Fibroblast of gingiva (primary cell): ENCODE measurements at places on chromosomes 13 and 19.

DNA sequence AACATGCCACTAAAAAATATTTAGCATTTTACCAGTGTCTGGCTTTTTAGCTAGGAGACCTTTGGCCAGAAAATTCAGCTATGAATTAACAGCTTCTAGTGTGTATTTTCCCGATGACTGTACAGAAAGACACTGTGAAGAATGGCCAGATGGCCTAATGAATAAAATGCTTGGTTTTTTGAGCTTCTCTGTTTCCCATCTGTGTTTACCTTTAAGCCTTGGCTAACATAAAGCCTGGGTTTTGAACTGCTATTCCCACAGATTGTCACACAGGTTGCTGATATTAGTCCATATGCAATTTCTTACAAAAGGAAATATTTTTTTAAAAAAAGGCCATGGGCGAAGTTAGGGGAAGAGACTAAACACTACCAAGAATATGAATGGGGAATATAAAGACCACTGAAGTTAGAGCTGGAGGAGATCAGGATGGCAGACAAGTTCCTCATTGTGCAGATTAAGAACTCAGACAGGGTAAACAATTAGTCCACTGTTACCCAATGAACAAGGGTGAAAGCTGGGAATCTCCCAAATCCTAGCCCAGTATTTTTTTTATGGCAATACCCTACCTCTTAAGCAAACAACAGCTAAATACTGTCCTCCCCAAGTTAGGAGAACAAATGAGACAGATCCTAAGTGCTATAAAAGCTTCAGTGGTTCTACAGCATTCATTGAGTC is 95.1 kb downstream of the DCT start:
- no peak for DNase-seq

DNA sequence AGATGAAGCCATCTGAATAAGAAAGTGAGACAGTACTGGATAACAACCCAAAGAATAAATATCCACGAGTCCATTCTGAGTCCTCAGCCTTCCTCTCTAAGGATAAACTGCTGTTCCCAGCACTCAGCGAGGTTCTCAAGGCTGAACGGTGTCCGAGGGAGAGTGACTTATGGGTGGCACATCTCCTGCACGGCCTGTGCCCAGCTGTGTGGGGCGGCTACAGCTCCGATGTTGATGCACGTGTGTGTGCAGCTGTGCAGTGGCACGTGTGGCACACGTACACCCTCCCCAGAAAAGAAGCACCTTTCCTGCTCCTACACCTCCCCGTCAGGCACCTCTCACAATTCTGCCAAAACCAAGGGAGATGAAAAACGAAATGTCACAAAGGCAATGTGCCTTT is 45.0 kb downstream of the RAB20 start:
- no peak for DNase-seq

DNA sequence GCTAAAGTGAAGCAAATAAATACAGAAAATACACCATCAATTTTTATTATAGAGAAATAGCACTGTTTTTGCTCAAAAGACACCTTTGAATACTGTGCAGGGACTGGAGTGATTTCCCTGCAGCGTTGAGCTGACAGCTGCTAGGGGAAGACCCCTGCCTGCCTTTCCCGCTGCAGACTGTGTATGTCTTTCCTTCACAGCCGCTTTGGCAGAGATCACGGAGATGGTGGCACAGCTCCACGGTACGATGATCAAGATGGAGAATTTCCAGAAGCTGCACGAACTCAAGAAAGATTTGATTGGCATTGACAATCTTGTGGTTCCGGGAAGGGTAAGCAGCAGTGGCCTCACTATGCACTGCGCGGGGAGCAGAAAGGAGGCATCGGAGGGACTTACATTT is 141.5 kb downstream of the STK24 start:
- no peak for DNase-seq

- no peak for DNase-seq
These were observed 92.7 kb downstream of the TSHZ3 start for GRCh38 chr19:31256593-31256960.

DNA sequence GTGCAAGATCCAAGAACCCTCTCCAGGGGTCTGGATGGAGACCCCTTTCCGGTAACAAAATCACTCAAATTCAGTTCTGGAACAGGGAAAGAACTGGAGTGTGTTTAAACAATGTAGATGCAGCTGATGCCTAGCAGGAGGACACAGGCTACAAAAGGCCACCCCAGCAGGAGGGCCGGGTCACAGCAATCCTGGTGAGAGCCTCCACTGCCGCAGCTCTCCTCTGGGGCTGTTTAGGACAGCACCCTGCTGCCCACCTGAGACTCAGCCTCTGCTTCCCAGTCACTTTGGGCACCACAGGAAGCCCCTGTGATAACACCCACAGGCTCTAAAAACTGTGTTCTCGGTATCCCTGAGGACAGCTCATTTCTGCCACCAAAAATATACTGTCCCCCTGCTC is 318.7 kb upstream of the NBEA start:
- DNase-seq, result no peak

GRCh38 chr19:28424662-28425045 is 788.3 kb downstream of the UQCRFS1 start:
- DNase-seq, result no peak

- DNase-seq, result no peak
These were observed 775.9 kb upstream of the KLHL1 start for GRCh38 chr13:70884196-70884595.

DNA sequence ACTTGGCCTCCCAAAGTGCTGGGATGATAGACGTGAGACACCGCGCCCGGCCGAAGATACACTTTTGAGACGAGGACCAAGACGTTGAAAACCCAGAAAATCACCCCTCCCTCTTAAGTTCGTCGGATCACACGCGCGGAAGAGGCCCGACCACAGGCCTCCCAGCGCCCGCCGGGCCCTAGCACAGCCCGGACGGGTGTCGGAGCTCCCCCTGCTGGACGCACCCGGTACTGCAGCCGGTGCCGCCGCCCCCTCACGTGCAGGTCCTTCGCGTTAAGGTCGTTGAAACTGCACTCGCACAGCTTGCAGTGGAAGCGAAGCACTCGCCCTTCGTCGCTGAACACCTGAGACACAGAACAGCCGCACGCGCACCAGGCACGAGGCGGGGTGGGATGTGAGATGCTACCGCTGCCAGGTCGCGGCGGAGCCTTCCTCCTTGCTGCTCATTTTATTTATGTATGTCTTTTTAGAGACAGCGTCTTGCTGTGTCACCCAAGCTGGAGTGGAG is 35.7 kb upstream of the MATK start:
- no peak for DNase-seq

- DNase-seq, result no peak
These were observed 590.3 kb upstream of the MIR17HG start for GRCh38 chr13:90757127-90757680.

DNA sequence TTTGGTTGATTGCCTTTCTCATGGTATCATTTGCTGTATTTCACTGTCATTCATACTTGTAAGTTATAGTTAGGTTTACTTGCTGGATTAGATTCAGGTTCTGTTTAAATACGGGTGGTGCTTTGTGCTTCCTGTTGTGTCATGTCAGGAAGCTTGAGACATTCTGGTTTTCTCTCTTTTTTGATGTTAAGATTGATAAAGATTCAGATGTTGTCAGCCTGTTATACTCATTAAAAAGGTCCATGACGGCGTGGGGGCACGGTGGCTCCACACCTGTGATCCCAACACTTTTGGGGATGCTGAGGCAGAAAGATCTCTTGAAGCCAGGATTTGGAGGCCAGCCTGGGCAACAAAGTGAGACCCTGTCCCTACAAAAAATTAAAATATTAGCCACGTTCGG is 45.7 kb downstream of the NAA16 start:
- no peak for DNase-seq

DNA sequence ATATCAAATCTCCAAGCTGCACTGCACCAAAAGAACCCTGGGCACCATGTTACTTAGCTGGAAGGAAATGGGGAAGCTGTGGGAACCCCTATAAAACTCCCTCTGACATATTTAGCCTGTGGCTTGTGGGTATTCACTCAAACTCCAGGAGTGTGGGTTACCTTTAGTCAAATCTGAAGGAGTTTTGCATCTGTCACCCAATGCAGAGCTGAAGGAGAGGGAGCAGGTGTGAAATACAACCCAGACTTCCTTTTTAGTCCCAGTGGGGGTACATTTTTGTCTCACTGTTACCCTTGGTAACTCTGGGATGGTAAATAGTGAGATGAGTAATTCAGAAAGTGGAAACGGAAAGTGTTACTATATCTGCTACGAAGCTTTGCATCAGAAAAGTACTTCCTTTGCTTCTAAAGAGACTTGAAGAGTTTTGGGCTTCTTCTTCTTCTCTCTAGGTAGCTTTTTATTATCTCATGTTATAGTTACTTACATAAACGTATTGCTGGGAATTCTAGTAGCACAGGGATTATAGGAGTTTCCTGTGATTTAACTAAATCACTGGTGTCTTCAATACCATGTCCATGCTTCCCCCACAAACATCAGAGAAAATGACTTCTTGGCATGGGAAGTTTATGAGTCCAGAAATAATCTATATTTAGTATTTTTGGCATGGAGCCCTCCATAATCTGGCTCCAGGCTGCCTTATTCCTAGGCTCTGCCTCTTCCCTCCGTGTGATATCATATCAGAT is 105.9 kb downstream of the AKAP11 start:
- no peak for DNase-seq

DNA sequence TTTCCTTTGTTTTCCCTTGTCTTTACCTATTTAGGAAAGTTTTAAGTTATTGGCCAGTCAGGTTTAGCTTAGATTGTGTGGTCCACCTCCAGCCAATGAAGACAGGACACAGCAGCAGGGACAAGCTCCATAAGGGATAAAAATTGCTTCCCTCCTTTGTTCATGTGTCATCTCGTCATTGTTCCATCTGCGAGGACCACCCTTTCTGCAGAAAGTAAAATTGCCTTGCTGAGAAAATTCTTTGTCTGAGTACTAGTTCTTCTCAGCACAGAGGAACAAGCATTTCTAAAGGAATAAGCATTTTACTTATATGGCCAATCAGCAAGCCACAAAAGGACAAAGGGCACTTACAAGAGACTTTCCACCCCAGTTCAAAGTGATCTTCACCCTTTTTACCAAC is 11.4 kb downstream of the ZNF560 start:
- DNase-seq, result no peak

- DNase-seq, result no peak
These were observed 8.4 kb upstream of the KCTD12 start for GRCh38 chr13:76894401-76895110.

DNA sequence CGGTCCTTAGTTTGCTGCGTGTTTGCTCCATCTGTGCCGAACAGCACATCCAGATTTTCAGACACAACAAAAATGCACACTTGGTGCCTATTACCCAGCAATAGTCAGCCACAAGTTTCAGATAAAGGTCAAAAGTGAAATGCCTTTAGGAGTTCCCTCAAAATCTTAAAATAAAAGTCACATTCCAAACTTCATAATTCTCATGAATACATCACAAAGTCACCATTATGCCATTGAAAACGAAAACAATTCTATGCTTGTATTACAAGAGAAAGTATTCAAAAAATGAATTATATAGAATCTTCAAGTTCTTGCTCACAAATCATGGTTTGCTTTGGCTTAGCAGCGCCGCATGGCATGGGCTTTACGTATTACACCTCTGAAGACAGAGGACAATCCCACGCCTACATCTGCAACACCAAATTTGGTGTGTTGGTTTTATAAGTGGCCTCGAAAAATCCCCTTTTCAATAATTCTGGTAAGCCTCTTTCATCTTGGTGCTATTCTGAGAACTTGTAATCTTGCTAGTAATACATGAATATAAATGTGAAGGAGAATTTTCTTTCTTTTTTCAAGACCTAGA is 26.6 kb downstream of the COL4A1 start:
- no peak for DNase-seq
